Sigmoid colon (tissue), 7 donors: ENCODE measurements at places on chromosomes 6 and 20.

DNA sequence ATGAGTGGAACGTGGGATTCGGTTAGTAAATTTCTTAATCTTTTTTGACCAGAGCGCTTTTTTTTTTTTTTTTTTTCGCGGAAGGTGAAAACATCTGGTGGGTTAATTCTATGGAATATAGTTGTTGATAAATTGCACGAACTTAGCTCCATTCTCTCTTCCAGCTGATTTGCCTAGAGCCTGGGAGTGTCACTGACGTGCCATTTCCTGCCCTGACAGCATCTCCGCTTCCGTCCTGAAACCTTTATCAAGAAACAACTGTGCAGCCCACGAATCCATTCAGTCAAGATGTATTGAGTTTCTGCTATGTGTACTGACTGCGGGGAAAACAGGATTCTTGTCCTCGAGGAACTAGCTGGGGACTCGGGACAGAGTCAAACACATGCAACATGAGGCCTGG is 59.5 kb upstream of the TGM3 start:
- H3K27ac ChIP-seq = no peak overlapping the region
- H3K36me3 ChIP-seq = no peaks in the 10 kb centered on the region
- no peak overlapping the region for H3K4me3 ChIP-seq
- H3K4me1 ChIP-seq = no peaks in the 10 kb centered on the region

GRCh38 chr6:5518936-5519491 is 257.7 kb downstream of the FARS2 start:
- H3K4me3 ChIP-seq = no peak overlapping the region
- H3K4me1 ChIP-seq = no peaks in the 10 kb centered on the region
- no peaks in the 10 kb centered on the region for H3K27me3 ChIP-seq
- no peak for DNase-seq
- no peak overlapping the region for H3K27ac ChIP-seq
- no peaks in the 10 kb centered on the region for H3K36me3 ChIP-seq

GRCh38 chr20:45467861-45468260 is 1.7 kb upstream of the WFDC2 start:
- no peak overlapping the region for H3K4me3 ChIP-seq
- no peaks in the 10 kb centered on the region for H3K36me3 ChIP-seq
- peaks cover 47% of the 10 kb centered on the region for H3K4me1 ChIP-seq
- peak overlapping the region; percentile 89 for H3K27ac ChIP-seq

DNA sequence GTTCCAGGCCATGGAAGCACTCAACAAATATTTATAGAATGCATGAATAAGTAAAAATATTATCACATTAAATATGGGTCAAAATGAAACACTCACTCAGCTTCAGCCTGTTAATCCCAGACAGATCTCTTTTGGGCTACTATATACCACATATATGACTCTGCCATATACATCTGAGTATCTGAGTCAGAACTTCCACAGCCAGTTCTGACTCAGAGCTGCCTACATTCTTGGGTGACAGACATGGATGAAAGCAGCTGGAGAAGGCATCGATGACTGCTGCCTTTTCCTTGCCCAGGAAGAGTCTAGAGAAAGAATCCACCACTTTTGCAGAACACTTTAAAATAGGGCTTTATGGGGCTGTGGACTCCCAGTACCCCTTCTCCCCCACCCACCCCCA is 11.5 kb upstream of the PDYN start:
- peaks cover 22% of the 10 kb centered on the region for H3K27me3 ChIP-seq
- H3K4me1 ChIP-seq = no peaks in the 10 kb centered on the region
- no peak overlapping the region for H3K27ac ChIP-seq

- DNase-seq = no peak
- peaks cover 4% of the 10 kb centered on the region for H3K4me1 ChIP-seq
- no peaks in the 10 kb centered on the region for H3K27me3 ChIP-seq
- no peak overlapping the region for H3K27ac ChIP-seq
- H3K4me3 ChIP-seq = no peak overlapping the region
Observed at GRCh38 chr20:8640461-8640860, 428.4 kb upstream of the PLCB4 start.
